ENCODE measurements at places on chromosomes 13 and 19. TPM values are rescaled to one million over a fixed set of nuclear protein-coding genes. Genes with fewer than 3 reads are reported as not detected.

GRCh38 chr19:41785653-41786052, 10.7 kb upstream of the CEACAM3 start:
- H3K4me3 ChIP-seq: no peak overlapping the region
- no peak overlapping the region for H3K27ac ChIP-seq
- no peaks in the 10 kb centered on the region for H3K36me3 ChIP-seq

The HAUS5 gene
- total RNA-seq: 55.9 TPM

- no peak for DNase-seq
- peak overlapping the region; percentile 94 for H3K4me3 ChIP-seq
- peaks cover 43% of the 10 kb centered on the region for H3K27me3 ChIP-seq
- no peak overlapping the region for H3K27ac ChIP-seq
- H3K4me1 ChIP-seq: peaks cover 21% of the 10 kb centered on the region
Measured at GRCh38 chr19:32673573-32673972, 1.4 kb downstream of the ANKRD27 start.

DNA sequence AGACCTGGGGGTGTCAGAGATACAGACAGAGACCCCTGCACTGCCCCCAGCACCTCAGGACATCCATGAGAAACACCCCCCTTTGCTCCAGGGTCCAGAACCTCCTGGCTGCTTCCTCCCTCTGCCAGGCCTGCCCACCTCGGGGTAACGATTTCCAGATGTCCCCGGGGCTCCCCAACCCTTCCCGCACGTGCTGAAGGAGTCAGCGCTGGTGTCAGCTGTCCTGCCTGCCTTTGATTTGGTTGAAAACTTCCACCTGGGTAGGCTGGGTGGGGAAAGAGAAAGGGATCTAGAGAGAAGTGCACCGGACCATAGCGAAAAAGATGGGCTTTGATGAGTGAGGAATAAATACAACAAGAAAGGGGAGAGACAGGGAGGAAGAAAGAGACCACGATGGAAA, 1.5 kb upstream of the CGB7 start:
- peaks cover 10% of the 10 kb centered on the region for H3K4me1 ChIP-seq
- H3K36me3 ChIP-seq: no peaks in the 10 kb centered on the region
- peak overlapping the region; percentile 4 for H3K4me3 ChIP-seq
- no peak for DNase-seq

The MUC16 gene
- not detected for total RNA-seq

Measured in neural crest cell (in vitro differentiated cells).